Cardiac fibroblast (primary cell): ENCODE measurements at places on chromosomes 12 and 14.

DNA sequence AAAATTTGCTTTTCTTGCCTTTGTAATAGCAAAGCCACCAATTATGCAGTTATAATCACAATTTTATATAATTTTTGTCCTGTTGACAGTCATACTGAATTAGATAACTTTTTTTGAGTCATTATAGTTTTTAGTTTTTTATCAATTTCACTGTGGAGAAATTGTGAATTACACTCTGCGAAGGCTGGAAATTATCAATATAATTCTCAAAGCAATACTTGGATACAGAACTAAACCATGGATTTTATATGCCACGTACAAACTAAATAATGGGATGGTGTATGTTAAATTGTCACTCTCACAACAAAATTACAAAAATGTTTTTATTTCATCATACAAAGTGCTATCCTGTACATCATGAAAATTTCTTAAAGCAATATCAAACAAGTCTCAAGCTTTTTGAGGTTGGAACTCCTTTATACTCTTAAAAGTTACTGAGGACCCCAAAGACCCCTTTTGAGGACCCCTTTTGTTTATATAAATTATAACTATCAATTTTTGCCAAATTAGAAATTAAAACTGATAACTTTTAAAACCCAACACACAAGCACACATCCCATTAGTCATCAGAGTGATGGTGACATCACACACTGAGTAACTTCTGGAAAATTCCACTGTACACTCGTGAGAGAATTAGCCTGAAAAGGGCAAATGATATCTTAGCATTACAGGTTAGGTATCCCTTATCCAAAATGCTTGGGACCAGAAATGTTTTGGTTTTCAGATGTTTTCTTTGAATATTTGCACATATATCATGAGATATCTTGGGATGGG, 19.8 kb upstream of the AQP2 start:
- DNase-seq, result peak; percentile 64

GRCh38 chr14:75470238-75470797, 42.5 kb downstream of the JDP2 start:
- no peak for DNase-seq

- no peak for DNase-seq
These were observed 7.0 kb downstream of the CSRNP2 start for GRCh38 chr12:51076236-51076930.

DNA sequence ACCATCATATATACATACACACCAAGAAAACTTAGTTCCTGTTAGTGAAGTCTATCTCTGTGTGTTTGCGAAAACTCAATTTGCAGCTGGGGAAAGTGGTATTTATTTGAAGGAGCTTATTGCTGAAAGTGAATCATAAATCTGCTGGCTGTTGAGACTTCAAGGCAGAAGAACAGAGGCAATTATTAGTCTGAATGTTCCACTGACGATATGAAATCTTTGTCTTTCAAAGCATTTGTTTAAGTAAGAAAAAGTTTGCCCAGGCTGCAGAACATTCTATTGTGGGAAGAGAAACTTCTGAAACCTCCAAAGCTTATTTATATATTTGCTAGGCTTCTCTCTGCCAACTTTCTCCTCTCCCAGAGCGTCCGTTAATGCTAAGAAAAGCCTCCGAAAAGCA, 255.7 kb upstream of the TMPO start:
- no peak for DNase-seq

GRCh38 chr14:43204816-43205215, 1302.3 kb downstream of the FSCB start:
- no peak for DNase-seq

DNA sequence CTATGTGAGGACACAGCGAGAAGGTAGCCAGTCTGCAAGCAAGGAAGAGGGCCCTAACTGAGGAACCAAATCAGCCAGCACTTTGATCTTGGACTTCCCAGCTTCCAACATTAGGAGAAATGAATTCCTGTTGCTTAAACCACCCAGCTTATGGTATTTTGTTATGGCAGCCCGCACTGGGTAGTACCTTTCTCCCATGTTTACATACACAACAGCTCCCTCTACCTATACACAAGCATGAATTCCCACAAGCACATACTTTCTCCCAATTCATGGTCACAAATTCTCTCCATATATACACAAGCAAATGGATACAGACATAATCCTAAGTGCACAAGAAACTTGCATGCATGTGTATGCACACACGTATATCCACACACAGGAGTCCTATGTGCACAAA, 7.4 kb downstream of the ITGB7 start:
- no peak for DNase-seq

GRCh38 chr12:2692080-2692479, 102.7 kb upstream of the FKBP4 start:
- DNase-seq, result no peak

GRCh38 chr14:66143387-66144112, 342.6 kb upstream of the CCDC196 start:
- DNase-seq, result no peak

DNA sequence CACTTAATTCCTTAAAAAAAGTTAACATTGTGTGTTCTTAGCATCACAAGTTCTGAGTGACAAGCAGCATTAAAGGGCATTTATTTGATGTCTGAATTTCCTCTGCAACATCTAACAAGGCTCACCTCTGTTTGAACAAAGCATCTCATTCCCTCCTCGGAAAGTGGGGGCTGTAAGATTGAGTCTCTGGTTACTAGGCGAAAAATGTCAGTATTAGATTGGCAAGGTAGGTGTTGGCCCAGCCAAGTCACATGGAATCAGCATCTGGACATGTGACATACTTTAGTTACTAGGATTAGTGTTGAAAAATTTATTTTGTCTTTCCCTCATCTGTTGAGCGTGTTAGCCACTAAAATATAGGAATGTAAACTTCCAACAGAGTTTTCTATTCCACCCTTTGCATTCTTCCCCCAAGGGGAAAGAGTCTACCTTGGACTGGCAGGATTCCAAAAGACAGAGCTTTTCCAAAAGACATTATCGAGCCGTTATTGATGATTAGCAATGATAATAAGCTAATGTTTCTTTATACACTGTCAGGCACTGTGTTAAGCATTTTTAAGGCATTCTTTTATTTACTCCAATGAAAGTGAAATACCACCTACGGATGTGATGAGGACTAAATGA, 194.9 kb upstream of the BTG1 start:
- no peak for DNase-seq

DNA sequence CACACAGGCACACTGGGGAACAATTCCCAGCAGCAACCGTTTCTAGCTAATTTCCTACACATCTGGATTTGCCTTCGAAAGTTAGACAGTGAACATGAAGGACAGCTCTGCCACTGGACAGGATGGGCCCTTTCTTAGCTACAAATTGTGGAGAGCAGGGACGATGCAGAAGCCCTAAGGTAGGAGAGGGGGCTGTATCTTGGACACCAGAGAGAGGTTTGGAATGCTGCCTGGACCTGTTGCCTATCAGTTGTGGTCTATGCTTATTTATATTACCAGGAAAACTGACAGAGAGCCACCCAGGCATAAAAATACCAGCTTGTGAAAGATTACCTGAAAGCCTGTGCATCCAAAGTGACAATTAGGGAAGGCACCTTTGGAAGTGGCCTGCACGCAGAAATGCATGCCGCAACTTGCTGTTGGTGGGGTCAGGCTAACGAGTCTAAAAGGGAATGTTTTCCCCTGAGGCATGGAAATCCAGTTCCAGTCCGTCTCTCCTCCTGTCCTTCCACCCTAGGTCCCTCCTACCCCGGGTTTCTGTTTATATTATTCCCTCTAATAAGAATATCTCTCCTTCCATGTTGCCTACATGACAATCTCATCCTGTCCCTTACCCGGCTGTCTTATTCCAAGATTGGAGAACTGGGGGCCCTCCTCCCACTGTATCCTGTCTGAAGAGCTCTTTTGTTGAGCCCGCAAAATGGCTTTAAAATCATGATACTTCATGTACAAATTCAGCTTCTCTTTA, 60.2 kb downstream of the MDM2 start:
- DNase-seq, result no peak

GRCh38 chr12:54052438-54053002, 1.1 kb upstream of the HOXC4 start:
- DNase-seq, result no peak

- no peak for DNase-seq
These were observed 139.2 kb downstream of the RBM19 start for GRCh38 chr12:113826805-113827538.

DNA sequence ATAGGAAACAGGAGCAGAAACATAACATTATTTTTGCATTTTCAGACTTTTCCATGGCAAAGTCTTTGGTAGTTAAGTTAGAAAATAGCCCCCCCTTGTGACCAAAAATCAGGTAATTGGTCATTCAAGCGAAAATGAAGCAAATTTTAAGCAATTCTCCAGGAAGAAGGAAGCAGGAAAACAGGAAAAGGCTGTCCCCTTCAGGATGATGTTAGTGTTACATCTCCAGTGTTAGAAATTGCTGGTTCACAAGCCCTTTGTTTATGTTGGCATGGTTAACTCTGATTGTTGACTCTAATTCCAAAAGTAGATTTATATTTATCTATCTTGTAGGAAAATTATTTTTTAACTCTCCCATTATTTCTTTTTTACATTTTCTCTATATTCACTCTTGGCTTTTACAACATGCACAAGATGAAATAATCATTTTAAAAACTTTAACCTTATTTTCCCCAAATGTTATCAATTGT, 18.8 kb upstream of the GAS2L3 start:
- DNase-seq, result peak; percentile 95

DNA sequence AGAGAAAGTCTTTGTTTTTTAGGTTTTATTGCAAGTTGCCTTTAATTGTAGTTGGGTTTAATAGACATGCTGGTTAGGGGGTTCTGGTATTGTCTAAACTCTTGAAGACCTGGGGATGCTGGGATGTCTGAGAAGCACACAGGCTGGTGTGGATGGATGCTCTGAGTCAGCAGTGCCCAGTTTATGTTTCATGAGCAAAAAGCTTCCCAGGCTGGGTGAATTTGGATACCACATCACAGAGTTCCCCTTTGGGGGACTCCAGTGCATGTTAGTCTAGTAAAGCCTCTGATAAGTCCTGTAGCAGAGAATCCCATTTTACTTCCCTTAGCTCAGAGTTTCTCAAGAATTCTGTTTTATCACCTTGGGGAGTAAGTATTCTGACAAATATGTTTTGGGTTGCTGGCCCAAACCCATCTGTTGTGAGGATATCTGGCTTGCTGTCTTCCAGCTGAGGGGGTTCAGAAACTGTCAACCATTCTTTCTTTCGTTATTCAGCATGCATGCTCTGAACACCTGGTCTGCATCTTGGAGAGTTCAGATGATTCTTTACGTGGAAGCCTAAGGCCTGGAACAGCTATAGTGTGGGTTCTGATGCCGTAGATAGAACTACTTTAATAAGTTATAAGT, 509.1 kb downstream of the VRK1 start:
- DNase-seq, result no peak

DNA sequence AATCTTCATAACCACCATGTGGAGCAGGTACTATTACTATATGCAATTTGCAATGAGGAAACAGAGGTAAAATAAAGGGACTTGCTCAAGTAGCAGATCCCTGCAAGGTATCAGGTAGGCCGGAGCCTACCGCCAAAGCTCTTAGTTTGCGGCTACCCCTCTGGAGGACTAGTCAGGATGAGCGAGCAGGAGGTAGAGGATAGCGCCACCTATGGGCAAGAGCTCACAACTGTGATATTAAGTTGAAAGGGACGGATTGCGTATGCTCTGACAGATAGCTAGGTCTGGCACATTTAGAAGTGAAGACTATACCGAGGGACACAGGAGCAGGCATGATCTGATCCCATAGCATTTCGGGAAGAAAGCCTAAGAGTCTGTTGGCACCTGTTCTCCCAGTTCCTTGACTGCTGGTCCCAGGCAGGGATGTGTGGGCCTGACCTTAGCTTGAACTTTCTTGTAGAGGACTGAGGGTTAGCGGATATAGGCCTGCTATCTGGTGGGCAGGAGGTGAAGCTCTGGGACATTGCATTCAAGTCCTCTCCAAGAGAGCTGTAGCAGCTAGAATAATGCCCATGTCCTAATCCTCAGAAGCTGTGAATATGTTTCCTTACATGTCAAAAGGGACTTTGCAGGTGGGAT, 48.0 kb downstream of the SLC17A8 start:
- DNase-seq, result peak; percentile 56

DNA sequence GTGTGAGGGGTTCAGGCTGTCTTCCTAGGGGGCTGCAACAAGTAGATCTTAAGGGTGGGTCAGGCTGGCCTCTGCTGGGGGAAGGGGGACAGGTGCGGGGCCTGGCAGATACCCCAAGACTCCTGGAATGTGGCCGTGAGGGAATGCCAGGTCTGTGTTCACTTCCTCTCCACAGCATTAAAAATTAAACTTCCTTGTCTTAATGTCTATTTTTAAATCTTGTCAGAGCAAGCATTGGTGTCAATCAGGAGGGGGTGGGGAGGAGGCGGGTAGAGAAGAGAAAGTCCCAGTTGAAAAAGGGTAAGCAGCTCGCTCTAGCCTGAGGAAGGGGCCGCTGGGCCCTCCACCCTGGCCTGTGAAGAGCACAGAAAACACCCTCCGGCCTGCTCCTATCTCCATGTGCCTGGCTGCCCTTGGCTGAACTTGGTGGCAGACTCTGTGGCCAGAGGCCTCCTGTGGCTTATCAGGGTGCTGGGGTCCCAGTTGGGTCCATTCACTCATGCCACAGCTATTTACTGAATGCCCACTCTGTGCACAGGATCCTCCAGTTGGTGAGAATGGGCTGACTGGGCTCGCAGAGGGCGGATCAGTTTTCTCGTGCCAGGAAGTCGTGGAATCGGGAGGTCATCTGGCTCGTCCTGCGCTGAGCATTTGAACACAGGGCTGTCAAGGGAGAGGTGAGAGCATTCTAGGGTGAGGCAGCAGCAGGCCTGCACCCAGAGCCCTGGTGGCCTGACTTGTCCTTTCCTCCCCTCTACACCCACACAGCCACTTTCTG, 128.8 kb downstream of the TSPAN9 start:
- peak; percentile 45 for DNase-seq

DNA sequence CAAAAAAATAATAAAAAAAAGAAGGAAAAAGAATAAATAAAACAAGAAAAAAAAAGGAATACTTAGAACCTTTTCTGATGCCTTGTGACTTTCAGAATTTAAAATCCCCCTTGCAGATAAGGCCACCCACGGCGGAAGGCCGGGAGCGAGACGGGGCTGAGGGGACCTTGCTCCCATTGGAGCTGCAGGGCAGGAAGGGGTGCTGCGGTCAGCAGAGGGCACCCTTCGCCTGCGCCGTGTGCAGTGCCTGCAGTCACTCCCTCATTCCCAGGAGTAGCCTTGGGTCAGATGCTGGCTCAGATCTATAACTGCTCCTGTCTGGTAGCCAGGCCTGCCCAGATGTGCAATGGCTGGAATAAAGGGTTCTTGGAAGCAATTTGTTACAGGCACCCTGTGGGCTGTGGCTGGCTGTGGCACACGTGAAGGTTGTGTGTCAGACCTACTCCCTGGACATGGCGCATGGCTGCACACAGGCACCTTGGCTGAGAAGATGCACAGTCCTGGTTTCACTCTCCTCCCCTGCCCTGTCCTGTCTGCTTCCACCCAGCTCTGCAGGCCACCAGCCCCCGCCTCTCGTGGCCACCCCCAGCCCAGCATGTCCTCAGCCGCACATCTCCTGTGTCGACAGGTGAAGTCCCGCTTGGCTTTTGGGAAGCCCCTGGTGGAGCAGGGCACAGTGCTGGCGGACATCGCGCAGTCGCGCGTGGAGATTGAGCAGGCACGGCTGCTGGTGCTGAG, 13.4 kb upstream of the ALDH2 start:
- DNase-seq, result peak; percentile 59
